ENCODE measurements at places on chromosomes 4 and X.
A peak's percentile ranks its signal among the peaks of the same experiment; 100 is the strongest.

GRCh38 chrX:83510510-83511062 is 2.5 kb downstream of the POU3F4 start:
- DNase-seq: no peak

DNA sequence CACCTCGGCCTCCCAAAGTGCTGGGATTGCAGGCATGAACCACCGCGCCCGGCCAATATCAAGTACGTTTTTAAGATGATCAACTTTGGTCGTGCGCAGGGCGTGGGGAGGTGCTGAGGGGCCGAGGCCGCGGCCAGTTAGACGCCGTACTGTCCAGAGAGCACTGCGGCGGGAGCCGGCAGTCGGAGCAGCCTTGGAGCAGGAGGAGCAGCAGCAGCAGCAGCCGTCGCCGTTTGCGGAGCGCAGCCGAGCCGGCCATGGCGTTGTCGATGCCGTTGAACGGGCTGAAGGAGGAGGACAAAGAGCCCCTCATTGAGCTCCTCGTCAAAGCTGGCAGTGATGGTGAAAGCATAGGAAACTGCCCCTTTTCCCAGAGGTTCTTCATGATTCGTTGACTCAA is 8.5 kb upstream of the USP9X start:
- DNase-seq: no peak

GRCh38 chr4:150218447-150218846 is 140.2 kb downstream of the DCLK2 start:
- no peak for DNase-seq

GRCh38 chr4:184406958-184407391 is 67.4 kb downstream of the IRF2 start:
- DNase-seq: no peak

- no peak for DNase-seq
These were observed 108.3 kb upstream of the DUSP21 start for GRCh38 chrX:44735498-44735897.

DNA sequence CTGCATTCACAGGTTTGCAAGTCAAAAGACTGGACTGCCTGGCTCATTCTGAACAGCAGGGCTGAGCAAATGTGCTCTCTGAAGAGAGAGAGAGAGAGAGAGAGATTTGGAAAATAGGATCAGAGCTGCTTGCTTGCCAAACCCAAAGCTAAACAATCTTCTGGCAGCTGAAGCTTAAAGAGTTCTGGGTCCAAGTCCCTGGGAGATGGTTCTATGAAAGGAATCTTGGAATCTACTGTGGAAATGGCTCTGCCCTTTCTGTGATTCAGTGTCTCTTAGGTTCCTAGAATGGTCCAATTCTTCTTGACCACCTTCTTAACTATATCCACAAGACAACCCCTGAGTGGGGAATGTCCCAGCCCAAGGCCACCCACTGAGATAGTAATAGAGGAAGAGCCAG is 66.1 kb upstream of the EFNB1 start:
- DNase-seq: no peak

DNA sequence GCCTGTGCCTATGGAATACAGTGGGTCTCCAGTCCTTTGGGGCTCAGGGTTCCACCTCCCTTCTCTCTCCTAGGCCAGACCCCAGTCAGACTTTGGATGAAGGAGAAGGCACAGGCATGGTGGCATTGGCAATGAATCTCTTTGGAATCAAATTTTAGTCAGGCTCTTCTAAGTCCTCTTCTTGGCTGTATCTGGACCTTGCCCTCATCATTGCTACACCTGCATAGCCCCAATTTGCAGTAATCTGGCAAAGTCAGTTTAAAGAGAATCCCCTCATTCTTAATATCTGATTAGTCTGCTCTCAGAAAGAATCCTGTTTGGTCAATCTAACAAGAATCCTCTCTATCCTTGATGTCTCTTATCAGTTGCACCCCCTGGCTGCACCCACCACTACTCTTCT is 77.6 kb downstream of the SLC16A2 start:
- no peak for DNase-seq

DNA sequence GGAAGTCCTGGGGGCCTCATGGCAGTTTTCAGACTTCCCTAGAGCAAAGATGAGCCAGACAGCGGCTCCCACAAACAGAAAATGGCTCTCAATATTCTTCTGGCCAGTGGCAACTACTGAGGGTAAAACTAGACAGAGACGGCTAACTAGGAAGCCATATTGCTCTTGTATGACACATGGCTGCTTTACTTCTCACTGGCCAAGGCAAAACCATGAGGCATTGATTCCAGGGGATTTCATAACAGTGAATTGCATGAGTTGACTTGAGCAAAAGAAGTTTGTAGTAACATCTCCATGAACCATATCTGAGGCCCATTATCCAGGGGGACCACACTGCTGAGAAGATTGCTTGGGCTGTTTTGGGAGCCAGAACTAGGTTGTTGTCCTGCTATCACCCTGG is 13.7 kb upstream of the TLR8 start:
- no peak for DNase-seq

- no peak for DNase-seq
These were observed 767 bp upstream of the SMIM20 start for GRCh38 chr4:25913056-25913850.

- DNase-seq: no peak
These were observed 92.4 kb downstream of the APBB2 start for GRCh38 chr4:41121906-41122305.

DNA sequence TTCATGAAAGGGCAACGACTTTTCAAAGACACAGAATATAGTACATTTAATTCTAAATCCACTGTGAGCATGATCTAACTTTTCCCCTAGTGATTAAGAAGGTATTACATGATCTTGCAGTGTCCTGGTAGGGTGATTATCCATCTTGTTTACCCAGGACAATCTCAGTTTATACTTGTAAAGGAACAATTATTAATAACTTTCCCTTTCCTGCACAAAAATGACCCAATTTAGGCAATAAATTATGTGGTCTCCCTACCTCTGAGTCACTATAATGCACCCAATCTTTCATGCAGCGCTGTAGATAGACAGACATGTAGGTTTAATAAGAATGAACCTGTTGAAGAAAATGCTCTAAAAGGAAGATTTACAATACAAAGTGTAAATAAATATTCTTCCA is 22.7 kb downstream of the UNC5C start:
- DNase-seq: no peak

DNA sequence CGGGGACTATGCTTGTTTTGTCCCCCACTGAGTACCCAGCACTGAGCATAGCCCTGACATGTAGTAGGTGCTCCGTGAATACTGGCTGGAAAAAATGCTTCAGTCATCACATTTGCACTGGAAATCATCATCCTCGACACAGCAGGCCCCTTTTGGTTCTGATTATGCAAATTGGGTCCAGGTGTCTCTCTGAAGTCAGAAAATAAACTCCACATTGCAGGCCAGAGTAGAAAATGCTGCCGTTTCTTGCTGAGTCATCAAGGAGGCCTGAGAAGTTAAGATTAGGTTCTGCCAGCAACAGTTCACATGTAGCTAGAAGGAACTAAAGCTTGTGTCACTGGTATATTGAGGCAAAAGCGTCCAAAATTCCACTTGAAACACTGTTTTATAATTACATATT is 15.0 kb upstream of the STK32B start:
- no peak for DNase-seq

DNA sequence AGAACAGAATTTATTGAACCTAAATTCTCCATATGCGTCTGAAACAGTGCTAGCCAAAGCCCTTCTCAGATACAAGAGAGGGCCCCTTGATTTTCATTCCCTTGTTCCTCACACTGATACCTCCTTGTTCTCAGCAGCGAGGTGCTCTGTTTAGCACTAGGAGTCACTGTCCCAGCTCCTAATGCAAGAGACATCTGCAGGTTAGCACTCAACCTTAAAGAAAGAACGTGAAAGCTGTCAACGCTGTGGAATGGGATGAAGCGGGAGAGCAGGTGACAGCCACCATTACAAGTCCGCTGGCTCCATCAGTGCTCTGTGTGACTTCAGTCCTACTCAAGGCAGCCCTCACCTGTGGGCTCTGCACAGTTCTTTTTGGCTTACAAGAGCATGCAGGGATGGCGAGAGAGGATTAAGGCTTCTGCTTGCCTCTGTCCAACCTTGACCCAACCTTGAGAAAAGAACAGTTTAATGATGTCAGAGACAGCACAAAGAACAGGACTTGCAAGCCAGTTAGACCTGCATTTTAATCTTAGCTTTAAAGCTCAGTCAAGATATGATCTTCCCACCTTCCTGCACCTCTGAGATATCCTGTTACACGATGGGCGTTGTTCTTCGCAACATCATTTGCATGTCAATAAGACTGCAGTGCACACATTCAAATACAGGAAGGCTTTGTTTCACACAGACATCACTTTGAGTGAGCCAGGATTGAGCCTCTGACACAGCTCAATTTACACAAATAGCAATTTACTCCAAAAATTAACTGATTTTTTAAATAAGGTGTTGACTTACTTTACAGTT is 95.1 kb downstream of the ARSF start:
- DNase-seq: no peak

DNA sequence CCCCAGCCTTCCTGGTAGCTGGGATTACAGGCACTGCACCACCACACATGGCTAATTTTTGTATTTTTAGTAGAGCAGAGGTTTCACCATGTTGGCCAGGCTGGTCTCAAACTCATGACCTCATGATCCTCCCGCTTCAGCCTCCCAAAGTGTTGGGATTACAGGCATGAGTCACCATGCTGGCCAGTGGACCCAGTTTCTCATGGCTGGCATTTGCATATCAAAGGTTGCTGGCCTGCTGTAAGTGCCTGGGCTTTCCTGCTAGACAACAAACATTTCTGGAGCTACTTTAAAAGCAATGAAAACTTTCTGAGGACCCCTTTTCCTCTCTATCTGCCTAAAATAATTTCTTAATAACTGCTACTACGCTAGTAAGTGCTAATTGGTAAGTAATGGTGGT is 228.2 kb downstream of the PCDH10 start:
- no peak for DNase-seq

- no peak for DNase-seq
These were observed 55.1 kb upstream of the NAP1L5 start for GRCh38 chr4:88752754-88753153.

DNA sequence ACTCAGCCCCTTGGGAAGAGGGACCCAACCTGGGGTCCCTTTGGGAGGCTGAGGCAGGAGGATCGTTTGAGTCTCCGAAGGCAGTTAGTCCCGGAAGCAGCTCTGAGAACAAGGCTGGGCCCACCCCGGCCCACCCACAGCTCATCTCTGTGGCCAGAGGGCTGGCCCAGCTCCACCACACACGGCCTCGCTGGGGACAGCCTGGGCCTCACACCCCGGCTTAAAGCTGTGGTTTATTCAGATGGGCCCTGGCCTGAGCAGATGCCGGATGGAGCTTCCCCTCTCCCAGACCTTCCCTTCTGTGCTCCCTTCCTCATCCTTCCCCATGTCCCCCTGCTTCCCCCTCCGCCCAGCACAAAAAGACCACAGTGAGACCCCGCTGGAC is 54.4 kb downstream of the FAM53A start:
- no peak for DNase-seq

DNA sequence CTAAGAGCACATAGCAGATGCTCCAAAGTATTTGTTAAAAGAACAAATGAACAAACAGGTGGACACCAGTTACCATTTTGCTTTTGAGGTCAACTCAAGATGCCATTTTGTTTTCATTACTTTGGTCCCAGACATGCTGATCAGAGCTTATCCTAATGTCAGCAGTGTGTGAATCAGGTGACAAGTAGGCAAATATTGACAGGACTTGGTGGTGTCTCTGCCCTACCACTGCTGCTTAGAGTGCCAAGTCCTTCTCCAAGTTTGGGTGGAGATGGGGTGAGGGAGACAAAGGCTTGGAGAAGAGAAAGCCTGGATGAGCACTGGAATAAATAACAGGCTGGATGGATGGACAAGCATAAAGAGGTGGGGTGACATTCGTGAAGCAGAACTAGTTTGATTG is 38.7 kb downstream of the MID1IP1 start:
- no peak for DNase-seq

DNA sequence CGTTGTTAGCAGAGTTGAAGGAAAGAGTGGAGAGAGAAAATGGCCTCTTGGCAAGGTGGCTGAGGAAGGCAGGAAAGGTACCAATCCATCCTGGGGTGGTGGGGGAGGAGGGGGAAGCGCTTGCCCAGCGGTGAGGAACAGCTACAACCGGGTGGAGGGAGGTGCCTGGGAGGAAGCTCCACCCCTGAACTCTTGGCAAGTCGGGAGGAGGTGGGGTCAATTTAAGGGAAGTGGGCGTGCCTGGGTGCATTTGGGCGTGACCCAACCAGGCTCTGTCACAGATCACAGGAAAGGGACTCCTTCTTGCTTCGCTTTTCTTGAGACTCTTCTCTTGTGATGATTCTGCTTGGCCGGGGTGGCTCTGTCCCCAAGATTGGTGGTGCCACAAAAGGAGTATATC is 41.7 kb downstream of the BCORL1 start:
- DNase-seq: peak; percentile 58

DNA sequence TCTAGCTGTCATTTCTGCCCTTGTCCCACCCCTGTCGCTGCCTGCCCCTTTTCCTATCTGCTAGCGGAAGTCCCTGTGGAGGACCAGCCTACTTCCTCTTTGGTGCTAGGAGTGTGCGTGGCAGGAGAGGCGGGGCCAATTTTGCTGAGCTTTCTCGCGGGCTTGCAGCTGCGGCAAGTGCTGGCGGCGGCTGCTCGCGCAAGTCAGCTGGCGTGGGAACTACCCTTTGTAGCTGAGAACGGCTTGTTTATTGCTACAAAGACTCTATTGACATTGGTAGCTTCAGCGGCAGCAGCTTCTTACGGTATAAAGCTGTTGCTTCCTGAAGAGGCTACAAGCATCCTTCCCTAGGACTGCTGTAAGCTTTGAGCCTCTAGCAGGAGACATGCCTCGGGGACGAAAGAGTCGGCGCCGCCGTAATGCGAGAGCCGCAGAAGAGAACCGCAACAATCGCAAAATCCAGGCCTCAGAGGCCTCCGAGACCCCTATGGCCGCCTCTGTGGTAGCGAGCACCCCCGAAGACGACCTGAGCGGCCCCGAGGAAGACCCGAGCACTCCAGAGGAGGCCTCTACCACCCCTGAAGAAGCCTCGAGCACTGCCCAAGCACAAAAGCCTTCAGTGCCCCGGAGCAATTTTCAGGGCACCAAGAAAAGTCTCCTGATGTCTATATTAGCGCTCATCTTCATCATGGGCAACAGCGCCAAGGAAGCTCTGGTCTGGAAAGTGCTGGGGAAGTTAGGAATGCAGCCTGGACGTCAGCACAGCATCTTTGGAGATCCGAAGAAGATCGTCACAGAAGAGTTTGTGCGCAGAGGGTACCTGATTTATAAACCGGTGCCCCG is at the start of gene MAGEH1:
TSS of gene MAGEH1 (plus strand) at position 138 of the 843 bp plus-strand sequence. CDS start at position 386, 248 bp downstream.
- peak; percentile 72 for DNase-seq

- DNase-seq: no peak
These were observed 225.3 kb downstream of the MAGEB17 start for GRCh38 chrX:16392597-16392996.

DNA sequence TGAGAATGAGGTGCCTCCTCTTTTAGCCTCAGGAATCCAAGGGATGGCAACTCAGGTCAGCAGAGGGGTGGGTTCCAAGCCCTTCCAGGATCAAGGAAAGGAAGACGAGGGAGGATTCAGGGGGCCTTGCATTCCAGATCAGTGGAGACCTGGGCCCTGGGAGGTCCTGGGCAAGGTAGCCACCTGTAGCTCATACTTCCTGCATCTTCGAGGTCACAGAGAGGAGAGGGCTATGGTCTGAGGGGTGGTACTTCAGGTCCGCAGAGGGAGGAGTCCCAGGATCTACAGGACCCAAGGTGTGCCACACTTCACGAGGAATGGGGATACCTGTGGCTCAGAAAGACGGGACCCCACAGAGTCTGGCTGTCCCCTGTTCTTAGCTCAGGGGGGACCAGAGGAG is 9.2 kb downstream of the MAGEA4 start:
- DNase-seq: no peak

- DNase-seq: no peak
These were observed 17.2 kb upstream of the SFRP2 start for GRCh38 chr4:153806073-153806472.
